NCI-H1694 treated with DMSO at 0.1 percent for 48 hours (cell line): ENCODE measurements at places on chromosomes 7 and 10.

DNA sequence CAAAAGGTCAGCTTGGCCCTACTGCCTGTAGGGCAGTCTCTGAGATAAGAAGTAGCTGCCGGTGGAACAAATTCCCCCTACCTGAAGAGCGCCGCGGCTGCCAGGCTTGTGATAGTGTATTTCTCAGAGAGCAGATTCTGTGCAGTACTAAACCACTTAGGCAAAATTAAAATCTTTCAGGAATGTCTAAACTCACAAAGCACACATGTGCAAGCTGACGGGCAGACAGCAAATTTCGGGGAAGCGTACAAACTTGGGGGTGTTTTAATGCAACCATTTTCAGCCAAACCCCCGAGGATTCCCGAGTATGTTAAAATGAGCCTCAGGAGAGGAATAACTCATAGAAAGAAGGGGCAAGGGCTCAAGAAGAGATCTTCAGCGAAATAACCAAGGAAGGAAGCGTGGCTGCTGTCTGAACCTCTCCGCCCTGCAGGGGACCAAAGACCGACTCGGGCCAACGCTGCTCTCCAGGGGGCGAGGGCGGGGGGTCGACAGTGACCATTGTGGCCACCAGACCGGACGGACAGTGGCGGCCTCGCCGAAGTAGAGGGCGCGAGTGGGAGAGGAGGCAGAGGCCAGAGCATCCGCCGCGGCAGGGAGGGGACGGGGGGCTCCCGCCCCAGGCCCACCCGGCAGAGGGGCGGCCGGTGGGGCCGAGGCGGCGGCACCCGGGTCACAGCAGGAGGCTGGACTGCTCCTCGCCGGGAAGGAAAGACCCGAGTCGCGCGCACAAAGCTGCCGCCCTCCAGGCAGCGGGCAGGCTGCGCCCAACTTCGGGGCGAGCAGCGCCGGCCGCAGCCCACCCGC is 819 bp downstream of the HYCC1 start:
- DNase-seq, result peak; percentile 3

DNA sequence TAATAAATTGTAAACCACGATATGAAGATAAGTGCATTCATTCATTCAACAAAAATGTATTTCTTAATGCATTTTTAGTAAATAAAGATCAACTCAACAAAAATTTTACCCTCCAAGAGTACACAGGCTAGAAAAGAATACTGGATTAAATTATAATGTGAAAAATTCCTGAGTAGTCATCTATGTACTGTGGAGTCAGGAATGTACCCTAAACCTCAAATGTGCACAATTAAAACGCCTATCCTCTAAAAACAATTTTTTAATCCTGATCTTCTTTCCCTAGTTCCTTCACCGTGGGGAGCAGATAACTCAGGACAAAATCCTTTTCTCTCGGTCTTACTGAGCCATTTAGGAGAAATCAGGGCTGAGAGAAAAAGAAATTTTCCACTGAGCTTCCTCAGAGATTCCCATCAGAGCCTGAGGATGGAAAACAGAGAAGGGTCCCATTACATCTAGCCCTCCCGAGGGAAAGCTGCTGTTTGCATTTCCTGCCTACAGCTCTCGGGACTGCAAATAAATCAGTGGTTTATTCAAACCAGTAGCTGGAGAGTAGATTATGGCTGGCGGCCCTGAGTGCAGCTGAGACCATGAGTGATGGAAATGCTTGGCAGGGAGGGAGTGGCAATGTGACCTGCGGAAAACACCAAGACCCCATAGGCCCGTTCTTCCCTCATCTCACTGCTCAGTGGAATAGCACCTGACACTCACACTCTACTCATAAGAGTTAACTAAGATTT is 7.4 kb downstream of the TAS2R40 start:
- DNase-seq, result no peak

DNA sequence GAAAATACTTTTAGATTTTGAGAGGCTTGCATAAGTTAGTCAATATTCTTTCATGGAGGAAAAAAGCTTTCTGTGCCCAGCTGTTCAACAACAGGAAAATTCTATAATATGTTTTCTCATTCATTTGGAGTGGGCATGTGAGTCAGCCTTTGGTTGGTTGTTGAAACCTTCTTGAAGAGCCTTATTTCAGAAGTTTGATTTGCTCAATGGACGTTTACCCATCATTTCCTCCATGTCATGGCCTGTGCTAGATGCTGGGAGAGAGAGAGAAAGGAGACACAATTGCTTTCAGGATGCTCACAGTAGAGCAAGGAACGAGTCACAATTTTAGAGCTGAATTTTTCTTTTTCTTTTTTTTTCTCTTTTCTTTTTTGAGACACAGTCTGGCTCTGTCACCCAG is 181.7 kb downstream of the PRKCQ start:
- no peak for DNase-seq

- DNase-seq, result no peak
Measured at GRCh38 chr7:1567049-1567771, 2.6 kb downstream of the PSMG3 start.

GRCh38 chr10:114212153-114212552 is 26.9 kb upstream of the VWA2 start:
- DNase-seq, result no peak

DNA sequence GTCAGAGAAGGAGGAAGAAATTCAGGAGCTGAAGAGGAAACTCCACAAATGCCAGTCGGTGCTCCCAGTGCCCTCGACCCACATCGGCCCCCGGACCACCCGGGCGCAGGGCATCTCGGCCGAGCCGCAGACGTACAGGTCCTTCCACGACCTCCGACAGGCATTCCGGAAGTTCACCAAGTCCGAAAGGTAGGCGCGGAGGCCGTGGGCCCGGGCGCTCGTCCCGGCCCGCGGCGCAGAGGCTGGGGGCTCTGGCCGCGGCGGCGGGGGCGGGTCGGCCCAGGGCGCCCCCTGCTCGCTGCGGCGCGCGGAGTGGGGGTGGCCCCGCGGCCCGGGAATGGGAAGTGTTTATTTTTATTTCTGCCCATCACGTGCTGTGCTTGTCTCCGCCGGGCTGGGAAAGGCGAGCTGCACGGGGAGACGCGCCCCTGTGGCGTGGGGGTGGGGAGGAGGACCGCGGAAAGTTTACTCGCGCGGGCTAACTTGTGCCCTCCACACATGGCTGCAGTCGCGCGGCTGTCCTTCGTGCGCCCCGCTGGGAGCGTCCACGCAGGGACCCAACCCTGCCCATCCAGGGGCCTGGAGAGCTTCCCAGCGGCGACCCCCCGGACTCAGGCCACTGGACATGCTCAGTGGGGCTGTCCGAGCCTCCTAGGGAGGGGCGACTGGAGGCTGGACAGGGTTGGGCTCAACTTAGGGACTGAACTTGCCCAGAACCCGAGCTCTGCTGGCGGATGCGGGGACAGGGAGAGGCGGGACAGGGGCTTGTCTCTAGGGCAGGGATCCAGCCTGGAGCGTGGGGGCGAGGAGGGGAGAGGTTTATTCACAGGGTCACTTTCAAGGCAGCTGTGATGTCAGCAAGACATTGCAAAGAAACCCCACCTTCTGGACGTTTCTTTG is 82.6 kb upstream of the PRKG1 start:
- no peak for DNase-seq

GRCh38 chr10:108104551-108105156 is 940.1 kb upstream of the SORCS1 start:
- no peak for DNase-seq

- DNase-seq, result no peak
Measured at GRCh38 chr7:111380945-111381344, 181.3 kb downstream of the IMMP2L start.

GRCh38 chr10:42960991-42961795 is 115.7 kb upstream of the RET start:
- DNase-seq, result no peak

DNA sequence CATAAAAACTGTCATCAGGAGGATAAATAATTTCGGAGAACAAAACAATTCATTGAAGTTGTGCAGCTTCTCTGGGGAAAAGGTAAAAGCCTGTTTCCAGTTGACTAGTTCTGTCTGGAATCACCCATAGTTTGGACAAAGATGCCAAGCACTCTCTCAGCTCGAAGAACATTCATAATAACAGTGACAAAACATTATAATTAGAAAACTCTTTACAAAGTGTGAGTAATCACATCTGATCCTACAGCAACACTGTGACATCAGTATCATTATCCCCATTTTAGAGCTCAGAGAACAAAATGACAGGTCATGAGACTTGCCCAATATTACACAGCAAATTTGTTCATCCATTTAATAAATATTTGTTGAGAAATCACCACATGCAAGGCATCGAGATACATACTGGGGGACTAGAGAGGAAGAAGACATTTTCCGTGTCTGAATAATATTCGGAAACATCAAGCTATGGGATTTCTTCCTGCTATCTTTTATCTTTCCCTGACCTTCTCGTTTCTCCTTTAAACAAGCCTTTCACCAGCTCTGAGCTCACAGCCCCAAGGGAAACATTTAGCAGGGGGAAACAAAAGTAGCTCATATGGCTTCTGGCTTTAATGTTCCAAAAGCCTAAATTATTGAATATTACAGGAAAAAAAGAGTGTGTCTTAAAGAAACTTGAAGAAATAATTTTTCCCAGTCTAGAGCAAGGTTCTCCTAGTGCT is 123.3 kb upstream of the GHITM start:
- DNase-seq, result no peak

GRCh38 chr10:48946891-48947500 is 7.4 kb upstream of the LRRC18 start:
- DNase-seq, result no peak

GRCh38 chr10:71765176-71765904 is 8.0 kb downstream of the VSIR start:
- no peak for DNase-seq

- DNase-seq, result no peak
Measured at GRCh38 chr7:125122173-125122572, 192.5 kb upstream of the POT1 start.

GRCh38 chr7:97009753-97010732 is 4.7 kb downstream of the DLX6 start:
- DNase-seq, result no peak

GRCh38 chr10:103554488-103555324 is 61.2 kb downstream of the NEURL1 start:
- peak; percentile 31 for DNase-seq

DNA sequence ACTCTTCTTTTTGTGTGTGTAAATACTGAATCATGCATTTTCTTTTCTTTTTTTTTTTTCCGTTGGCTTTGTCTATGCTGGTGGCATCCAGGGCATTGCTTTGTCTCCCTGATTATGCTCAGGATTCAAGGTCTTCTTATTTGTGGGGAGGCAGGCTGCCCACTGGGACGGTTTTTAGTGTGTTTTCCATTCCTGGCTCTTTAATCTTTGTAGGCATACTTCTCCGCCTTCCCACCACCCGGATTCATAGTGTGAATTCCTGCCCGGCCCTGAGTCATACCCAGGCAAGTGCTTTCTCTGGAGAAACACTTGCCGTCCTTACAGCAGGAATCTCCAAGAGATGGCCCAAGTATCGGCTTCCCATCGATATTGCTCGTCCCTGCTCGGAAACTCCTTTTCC is 5.2 kb downstream of the ZNF655 start:
- no peak for DNase-seq

DNA sequence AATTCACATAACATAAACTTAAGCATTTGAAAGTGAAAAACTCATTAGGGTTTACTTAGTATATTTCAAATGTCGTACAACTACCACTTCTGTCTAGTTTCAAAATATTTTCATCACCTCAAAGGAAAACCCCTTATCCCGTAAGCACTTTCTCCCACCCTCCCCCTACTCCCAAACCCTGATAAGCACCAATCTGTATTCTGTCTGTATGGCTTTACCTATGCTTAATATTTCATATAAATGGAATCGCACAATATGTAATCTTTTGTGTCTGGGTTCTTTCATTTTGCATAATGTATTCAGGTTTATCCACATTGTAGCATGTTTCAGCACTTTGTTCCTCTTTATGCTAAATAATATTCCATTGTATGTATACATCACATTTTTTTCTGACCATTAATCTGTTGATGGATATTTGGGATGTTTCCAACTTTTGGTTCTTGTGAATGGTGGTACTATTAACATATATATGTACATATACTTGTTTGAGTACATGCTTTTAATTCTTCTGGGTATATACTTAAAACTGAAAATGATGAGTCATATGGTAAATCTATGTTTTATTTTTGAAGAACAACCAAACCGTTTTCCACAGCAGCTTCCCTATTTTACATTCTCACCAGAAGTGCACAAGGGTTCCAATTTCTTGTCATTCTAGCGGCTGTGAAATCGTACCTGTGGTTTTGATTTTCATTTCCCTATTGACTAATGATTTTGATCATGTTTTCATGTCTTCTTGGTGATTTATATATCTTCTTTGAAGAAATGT is 6.2 kb upstream of the STARD3NL start:
- no peak for DNase-seq

- no peak for DNase-seq
Measured at GRCh38 chr10:73920089-73920488, 9.2 kb downstream of the PLAU start.

GRCh38 chr10:129467359-129468064 is 471 bp downstream of the MGMT start:
- no peak for DNase-seq

DNA sequence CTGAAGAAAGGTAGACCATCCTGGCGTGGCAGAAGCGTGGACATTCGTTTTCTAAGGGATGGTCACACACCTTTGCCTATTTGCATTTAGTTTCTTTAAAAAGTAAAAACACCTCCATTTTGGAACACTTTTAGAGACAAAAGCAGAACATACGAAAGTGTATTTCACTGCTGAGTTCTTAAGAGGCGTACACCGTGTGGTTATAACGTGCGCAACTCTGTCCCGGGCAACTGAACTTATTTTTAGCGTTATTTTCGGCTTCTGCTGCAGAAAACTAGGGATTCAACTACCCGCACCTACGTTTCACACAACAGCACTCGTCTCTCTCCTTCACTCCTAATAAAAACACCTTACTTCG is 557 bp upstream of the LSM8 start:
- peak; percentile 48 for DNase-seq

DNA sequence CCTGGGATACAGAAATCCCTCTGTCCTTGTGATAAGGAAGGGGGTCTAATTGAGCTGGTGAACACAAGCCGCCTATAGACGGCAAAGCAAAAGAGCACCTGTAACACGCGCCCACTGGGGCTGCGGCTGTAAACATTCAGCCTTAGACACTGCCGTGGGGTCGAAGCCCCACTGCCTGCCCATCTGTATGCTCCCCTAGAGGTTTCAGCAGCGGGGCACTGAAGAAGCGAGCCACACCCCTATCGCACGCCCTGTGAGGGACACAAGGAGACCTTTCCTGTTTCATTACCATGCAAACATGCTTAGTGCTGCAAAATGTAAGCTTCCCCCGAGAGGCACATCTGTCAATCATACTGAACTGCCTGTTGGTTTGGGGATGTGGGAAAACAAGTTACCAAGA is 82.1 kb downstream of the NRP1 start:
- no peak for DNase-seq

- DNase-seq, result no peak
Measured at GRCh38 chr10:50972591-50972990, 87.2 kb upstream of the A1CF start.

- DNase-seq, result no peak
Measured at GRCh38 chr10:71584902-71585563, 134.5 kb downstream of the C10orf105 start.

DNA sequence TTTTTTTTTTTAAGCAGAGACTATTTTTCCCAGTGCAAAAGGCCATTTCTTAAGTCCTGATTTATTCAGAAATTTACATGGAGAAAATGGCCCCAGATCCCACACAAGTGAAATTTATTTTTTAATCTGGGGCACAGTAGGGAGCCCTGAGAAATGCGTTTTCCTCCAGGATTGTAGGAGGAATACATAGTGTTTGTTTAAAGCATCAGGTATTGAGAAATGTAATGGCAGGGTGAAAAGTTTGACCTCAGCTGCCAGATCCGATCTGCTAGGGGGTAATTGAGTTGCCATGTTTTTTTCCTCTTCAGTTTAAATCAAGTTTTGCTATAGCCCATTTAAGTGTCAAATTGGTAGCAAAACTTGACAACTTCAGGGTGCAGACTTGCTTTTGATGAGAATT is 110.0 kb downstream of the LRMDA start:
- no peak for DNase-seq

- no peak for DNase-seq
Measured at GRCh38 chr10:88660598-88660884, 3.7 kb upstream of the LIPF start.
